ENCODE measurements at places on chromosomes 13 and 19.
A peak's percentile ranks its signal among the peaks of the same experiment; 100 is the strongest.

DNA sequence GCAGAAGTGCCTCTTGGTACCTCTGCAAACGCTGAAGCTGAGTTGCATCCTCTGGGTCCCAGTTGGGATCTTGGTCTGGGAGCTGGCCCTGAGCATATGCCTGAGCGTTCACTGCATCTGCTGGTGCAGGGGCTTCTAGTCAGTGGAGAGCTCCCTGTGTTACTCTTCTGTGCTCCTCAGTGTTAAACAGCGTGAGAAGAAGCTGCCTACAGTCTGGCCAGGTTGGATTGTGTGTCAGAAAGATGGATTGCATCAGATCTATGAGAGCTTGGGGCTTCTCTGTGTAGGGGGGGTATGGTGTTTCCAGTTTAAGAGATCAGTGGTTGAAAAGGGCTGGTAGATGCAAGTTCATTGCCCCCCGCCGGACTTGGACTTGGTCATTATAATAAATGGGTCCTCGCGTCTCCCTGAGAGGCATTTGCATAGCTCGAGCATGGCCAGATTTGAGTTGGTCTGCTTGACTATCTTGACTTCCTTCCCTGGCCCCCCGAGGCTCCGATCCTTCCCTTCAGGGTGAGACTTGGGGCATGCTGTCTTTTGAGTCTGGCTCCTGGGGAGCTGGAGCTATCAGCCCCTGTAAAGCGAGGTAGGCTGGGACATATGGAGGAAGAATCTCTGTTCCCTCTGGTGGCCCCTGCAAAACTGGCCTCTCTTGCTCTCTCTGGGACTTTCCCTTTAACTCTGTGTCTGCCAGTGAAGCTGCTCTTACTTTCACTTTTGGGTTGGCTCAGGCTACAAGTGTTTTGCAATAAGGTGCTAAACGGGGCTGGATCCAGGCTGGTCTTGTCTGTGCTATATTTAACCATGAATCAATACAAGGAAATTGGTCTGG is 52.9 kb downstream of the OR10H4 start:
- peak; percentile 77 for DNase-seq
- peak overlapping the region; percentile 31 for H3K4me3 ChIP-seq
- peaks cover 6% of the 10 kb centered on the region for H3K4me1 ChIP-seq
- no peaks in the 10 kb centered on the region for H3K36me3 ChIP-seq
- no peaks in the 10 kb centered on the region for H3K27me3 ChIP-seq

- H3K4me3 ChIP-seq = no peak overlapping the region
- DNase-seq = no peak
- peaks cover 3% of the 10 kb centered on the region for H3K4me1 ChIP-seq
- H3K36me3 ChIP-seq = no peaks in the 10 kb centered on the region
Measured at GRCh38 chr13:109816112-109816807, 29.9 kb upstream of the IRS2 start.

DNA sequence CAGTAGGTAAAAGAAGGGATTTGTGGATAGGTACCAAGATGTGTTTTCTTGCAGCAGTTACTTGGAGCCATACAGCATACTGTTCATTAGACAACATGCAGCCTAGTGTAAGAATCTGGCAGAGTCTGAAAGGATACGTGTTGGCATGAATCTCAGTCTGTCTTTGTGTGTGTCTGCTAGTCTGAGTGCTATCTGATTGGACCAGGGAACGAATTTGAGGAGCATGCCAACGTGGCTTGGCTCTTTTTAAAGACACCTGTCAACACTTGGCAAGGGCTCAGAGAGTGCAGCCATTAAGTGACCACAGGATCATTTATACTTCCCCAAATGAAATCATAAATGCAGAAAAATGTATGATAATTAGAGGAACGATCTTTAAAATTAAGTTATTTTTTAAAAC is 27.6 kb upstream of the ATXN8OS start:
- DNase-seq = no peak
- H3K4me1 ChIP-seq = no peaks in the 10 kb centered on the region
- H3K36me3 ChIP-seq = no peaks in the 10 kb centered on the region
- no peak overlapping the region for H3K4me3 ChIP-seq

DNA sequence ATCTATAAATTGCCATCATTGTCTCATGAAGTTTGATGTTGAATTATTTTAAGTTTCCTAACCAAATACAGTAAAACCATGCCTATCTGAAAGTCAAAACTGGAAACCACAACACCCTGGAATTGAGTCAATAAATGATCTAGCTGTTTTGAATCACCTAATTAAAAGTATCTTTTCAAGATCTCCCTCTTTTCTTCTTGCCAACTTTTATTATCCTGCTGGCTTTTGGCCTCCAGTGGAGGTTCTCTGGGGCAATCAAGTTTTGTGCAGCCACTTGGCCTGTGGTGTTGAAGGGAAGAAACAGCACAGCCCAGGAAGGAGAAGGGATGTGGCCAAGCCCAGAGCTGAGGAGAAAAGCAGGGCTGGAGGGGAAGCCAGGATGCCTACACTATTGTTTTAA is 255.4 kb downstream of the COG6 start:
- H3K27me3 ChIP-seq = peaks cover 1% of the 10 kb centered on the region
- no peaks in the 10 kb centered on the region for H3K36me3 ChIP-seq
- no peak for DNase-seq
- no peak overlapping the region for H3K27ac ChIP-seq
- H3K4me3 ChIP-seq = no peak overlapping the region

GRCh38 chr19:16862826-16863415 is 25.9 kb upstream of the F2RL3 start:
- H3K27ac ChIP-seq = no peak overlapping the region
- no peak overlapping the region for H3K4me3 ChIP-seq
- no peak for DNase-seq

DNA sequence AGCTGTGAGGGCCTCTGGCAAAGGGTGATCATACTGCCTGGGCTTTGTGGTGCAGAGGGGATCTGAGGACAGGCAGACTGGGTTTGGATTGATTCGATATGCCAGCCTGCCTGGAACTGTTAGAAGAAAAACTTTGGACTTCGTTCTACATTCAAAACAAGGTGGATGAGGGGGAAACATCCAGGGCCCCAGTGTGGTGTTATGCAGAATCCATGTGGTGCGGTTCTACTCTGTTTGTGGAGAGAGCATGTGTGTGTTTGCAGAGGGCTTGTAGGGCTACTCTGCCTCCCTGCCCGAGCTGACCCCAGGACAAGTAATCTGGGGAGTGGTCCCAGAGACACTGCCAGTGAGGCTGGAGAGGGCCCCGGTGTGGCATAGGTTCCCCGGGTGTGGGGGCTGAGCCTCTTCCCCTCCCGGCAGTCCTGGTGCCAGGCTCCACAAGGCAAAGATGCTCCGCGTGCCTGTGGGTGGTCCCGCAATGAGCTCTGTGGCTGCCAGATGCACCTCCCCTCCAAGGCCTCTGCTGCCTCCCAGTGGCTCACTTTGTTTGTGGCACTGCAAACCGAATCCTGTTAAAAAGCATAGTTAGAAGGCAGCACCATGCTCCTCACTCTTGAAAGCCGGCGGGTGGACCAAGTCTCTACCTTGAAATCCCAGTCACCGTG is 22.3 kb upstream of the TFDP1 start:
- no peak overlapping the region for H3K4me3 ChIP-seq
- no peaks in the 10 kb centered on the region for H3K36me3 ChIP-seq
- peaks cover 15% of the 10 kb centered on the region for H3K27me3 ChIP-seq
- H3K27ac ChIP-seq = no peak overlapping the region
- DNase-seq = peak; percentile 76
- H3K4me1 ChIP-seq = no peaks in the 10 kb centered on the region

GRCh38 chr19:56301886-56302620 is 12.6 kb downstream of the ZSCAN5A start:
- peaks cover 7% of the 10 kb centered on the region for H3K36me3 ChIP-seq
- H3K4me1 ChIP-seq = no peaks in the 10 kb centered on the region
- no peak overlapping the region for H3K27ac ChIP-seq
- H3K4me3 ChIP-seq = no peak overlapping the region
- no peaks in the 10 kb centered on the region for H3K27me3 ChIP-seq

- no peaks in the 10 kb centered on the region for H3K36me3 ChIP-seq
- H3K4me3 ChIP-seq = no peak overlapping the region
- peaks cover 9% of the 10 kb centered on the region for H3K4me1 ChIP-seq
- H3K27me3 ChIP-seq = no peaks in the 10 kb centered on the region
- peak; percentile 78 for DNase-seq
- H3K27ac ChIP-seq = no peak overlapping the region
Measured at GRCh38 chr13:73782450-73783449, 351.5 kb downstream of the KLF12 start.

GRCh38 chr19:41298348-41298964 is 11.5 kb upstream of the CCDC97 start:
- no peaks in the 10 kb centered on the region for H3K27me3 ChIP-seq
- H3K36me3 ChIP-seq = peaks cover 77% of the 10 kb centered on the region
- H3K4me3 ChIP-seq = no peak overlapping the region
- DNase-seq = peak; percentile 82
- no peak overlapping the region for H3K27ac ChIP-seq

DNA sequence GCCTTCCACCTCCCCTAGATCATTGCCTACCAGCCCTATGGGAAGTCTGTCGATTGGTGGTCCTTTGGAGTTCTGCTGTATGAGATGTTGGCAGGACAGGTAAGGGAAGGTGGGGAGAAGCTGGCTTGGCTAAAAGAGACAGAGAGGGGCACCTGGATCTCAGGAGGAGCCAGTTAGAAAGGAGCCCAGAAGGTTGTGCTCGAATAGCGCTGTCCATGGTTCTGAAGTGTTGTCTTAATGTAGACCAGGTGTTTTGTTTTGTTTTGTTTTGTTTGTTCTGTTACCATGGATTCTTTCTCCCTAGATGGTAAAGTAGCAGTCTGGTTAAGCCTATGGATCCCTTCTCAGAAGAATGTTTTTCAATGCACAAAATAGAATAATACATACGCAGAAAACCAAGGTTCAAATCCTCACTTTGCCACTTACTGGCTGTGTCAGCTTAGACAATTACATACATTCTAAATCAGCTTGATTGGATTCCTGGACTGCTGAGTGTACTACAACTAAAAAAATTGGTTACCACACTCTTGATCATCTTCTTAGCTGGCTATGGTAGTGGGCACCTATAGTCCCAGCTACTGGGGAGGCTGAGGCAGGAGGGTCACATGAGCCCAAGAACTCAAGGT is 5.9 kb upstream of the CACNG7 start:
- peaks cover 2% of the 10 kb centered on the region for H3K4me1 ChIP-seq
- no peaks in the 10 kb centered on the region for H3K36me3 ChIP-seq
- peak; percentile 30 for DNase-seq
- H3K4me3 ChIP-seq = no peak overlapping the region

DNA sequence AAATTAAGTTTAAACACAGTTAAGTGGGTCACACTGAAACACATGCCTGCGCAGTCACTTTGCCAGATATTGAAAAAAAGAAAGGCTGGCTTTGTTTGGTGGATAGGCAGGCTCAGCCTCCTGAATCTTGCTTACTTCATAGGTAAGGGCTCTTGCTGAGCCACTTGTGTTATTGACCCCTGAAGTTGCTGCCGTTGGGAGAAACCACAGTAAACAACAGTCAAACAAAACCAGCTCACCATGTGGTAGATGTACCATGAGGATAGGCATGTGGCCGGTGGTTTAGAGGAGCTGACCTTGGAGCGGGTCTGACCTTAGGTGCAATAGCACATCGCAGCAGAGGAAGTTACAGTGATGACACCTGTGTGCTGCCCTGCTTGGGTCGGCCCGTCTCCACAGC is 52.2 kb downstream of the SPATA13 start:
- no peak overlapping the region for H3K4me3 ChIP-seq
- peaks cover 1% of the 10 kb centered on the region for H3K36me3 ChIP-seq
- H3K27ac ChIP-seq = no peak overlapping the region
- H3K4me1 ChIP-seq = peaks cover 10% of the 10 kb centered on the region

GRCh38 chr19:40421993-40422747 is 3.6 kb downstream of the SERTAD1 start:
- no peak for DNase-seq
- no peaks in the 10 kb centered on the region for H3K27me3 ChIP-seq
- H3K4me1 ChIP-seq = peaks cover 6% of the 10 kb centered on the region
- H3K36me3 ChIP-seq = peaks cover 12% of the 10 kb centered on the region
- H3K27ac ChIP-seq = peak overlapping the region; percentile 10
- no peak overlapping the region for H3K4me3 ChIP-seq

DNA sequence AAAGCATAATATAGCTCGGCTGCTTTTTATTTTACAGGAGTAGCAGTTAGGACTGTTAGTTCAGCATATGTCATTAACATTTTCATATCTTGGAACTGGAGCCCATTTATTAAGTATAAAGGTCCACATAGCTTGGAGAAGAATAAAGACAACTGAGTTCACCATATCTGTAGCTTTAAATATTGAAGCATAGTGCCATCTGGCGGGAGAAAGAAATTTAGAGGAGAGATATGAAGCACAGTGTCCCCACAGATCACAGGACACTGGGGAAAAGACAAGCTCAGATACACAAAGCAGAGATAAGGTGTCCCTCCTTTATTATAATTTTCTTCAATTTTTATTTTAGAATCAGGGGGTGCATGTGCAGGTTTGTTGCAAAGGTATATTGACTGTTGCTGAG is 104.7 kb upstream of the FREM2 start:
- no peaks in the 10 kb centered on the region for H3K36me3 ChIP-seq
- peak; percentile 16 for DNase-seq
- H3K4me3 ChIP-seq = no peak overlapping the region
- H3K27ac ChIP-seq = no peak overlapping the region
- no peaks in the 10 kb centered on the region for H3K4me1 ChIP-seq
- H3K27me3 ChIP-seq = no peaks in the 10 kb centered on the region

DNA sequence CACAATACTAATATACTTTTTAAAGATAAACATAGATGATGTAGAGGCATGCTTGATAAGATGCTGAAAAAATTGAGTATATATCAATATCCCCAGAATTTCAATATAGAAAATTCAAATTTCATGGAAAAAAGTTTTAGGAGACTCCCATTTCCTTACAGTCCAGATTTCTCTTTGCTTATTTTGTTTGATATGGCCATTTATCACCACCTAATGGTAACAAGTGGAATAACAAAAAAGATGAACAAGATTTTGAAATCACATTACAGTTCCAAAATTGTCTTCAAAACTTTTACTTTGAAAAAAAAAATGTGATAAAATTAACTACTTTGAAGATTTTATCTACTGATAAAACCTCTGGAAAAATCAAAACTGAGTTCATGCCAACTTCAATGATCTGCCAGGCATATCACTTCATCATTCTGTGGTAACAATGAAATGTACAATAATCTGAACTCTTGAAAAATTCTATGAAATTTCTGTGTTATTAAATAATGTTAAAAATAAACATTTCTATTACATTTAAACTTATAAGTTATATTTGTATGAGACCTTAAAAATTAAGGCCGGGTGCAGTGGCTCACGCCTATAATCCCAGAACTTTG is 17.5 kb downstream of the MIPEP start:
- peaks cover 14% of the 10 kb centered on the region for H3K4me1 ChIP-seq
- H3K27me3 ChIP-seq = no peaks in the 10 kb centered on the region
- H3K4me3 ChIP-seq = no peak overlapping the region
- H3K36me3 ChIP-seq = no peaks in the 10 kb centered on the region

- no peak overlapping the region for H3K27ac ChIP-seq
- DNase-seq = no peak
- H3K36me3 ChIP-seq = no peaks in the 10 kb centered on the region
- H3K4me3 ChIP-seq = no peak overlapping the region
Measured at GRCh38 chr13:50584856-50585580, 258.5 kb downstream of the DLEU7 start.

DNA sequence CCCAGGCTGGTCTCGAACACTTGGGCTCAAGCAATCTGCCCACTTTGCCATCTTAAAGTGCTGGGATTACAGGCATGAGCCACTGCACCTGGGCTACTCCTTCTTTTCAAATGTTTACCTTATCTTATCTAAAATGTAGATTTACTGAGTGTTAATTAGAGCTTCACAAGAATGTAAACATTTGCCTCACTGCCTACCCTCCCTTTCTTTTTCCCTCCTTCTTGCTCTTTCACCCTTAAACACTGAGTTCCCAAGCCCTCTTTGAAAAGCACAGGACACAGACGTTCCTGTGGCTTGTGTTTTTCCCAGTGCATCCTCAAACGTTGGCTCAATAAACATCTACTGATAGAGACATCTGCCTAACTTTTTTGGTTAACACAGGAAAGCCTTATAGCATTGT is 32.7 kb upstream of the CYSLTR2 start:
- peaks cover 4% of the 10 kb centered on the region for H3K27me3 ChIP-seq
- H3K4me1 ChIP-seq = no peaks in the 10 kb centered on the region
- H3K36me3 ChIP-seq = no peaks in the 10 kb centered on the region
- no peak for DNase-seq
- no peak overlapping the region for H3K4me3 ChIP-seq
- H3K27ac ChIP-seq = no peak overlapping the region

Measured in IMR-90 (cell line).